Left lung (tissue), 14 donors: ENCODE measurements at places on chromosomes 11 and 22.
A peak's percentile ranks its signal among the peaks of the same experiment; 100 is the strongest.

GRCh38 chr11:129766898-129767604, 48.6 kb upstream of the TMEM45B start:
- DNase-seq = no peak

DNA sequence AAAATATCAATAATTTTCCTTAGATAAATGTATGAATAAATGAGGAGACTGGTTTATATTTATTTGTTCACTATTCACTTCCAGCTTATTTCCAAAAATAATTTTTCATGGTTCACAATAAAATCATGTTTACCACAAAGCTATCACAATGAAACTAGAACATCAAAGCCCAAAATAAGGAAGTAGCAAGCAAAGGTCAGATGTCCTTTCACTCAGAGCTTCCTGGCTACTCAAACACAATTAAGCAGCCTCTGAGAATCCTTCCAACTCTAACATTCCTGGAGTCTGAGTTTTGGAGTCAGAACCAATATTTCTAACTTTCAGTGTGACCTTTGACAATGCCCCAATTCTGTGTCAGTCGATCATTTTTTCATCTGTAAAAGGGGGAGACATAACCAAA, 527.0 kb downstream of the SOX6 start:
- DNase-seq = no peak

- no peak for DNase-seq
Observed at GRCh38 chr22:20591660-20592310, 84.4 kb downstream of the MED15 start.

GRCh38 chr11:57646194-57646798, 3.4 kb downstream of the YPEL4 start:
- DNase-seq = no peak

- DNase-seq = no peak
Observed at GRCh38 chr11:132052904-132053303, 682.5 kb downstream of the NTM start.

- DNase-seq = no peak
Observed at GRCh38 chr11:35042913-35043312, 96.1 kb upstream of the CD44 start.

GRCh38 chr11:112355726-112356125, 95.1 kb upstream of the PLET1 start:
- DNase-seq = no peak

- DNase-seq = no peak
Observed at GRCh38 chr11:19766206-19766605, 53.6 kb downstream of the NAV2 start.

DNA sequence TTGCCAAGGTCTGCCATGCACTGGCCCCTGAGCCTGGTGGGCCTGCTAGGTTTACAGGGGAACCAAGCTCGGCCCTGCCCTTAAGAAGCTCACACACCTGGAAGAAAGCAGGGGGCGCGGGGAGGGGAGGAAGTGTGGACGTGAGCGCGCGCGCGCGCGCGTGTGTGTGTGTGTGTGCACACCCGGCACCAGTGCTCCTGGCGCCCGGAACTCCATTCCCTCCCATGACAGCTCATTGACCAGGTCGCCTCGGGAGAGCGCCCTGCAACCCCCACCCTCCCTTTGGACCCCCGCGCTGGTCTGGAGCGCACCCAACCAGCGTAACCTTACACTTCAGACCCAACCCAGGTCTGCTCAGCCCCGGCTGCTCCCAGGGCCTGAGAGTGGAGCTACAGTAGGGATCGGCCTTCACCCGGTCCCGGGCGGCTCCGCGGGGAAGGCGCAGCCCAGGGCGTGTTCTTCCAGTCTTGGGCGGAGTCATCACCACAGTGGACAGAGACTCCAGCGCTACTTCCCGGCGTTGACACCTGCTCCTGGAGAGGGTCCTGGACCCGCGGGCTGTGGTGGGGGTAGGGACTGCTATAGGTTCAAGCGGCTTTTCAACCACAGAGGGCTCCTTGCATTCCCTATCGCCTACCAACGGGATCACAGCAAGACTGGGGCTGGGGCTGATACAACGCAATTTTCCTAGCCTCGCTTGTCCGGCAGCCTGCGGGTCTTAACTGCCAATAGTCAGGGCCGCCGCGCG, 1.5 kb downstream of the GALNT18 start:
- DNase-seq = peak; percentile 65

- DNase-seq = no peak
Observed at GRCh38 chr22:47836957-47837356, 1074.5 kb downstream of the TBC1D22A start.

- DNase-seq = no peak
Observed at GRCh38 chr11:108906826-108907225, 242.0 kb downstream of the DDX10 start.

- no peak for DNase-seq
Observed at GRCh38 chr22:43832393-43833265, 20.5 kb upstream of the EFCAB6 start.

DNA sequence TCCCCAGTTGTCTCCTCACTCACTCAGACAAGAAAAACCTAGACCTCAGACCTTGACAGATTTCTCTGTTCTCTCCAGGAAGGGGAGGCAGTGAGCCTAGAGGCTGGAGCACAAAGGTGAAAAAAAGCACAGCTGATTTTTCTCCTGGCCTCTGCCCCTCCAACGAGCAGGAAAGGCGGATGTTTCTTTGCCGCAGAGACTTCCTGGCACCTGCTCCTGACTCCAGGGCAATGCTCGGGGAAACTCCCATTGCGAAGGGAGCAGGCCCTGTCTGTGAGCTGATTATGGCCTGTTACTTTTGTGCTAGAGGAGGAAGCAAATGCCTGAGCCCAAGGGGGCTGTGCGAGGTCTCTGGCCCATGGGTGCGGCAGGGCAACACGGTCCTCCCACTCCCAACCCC, 25.4 kb downstream of the MS4A10 start:
- no peak for DNase-seq

DNA sequence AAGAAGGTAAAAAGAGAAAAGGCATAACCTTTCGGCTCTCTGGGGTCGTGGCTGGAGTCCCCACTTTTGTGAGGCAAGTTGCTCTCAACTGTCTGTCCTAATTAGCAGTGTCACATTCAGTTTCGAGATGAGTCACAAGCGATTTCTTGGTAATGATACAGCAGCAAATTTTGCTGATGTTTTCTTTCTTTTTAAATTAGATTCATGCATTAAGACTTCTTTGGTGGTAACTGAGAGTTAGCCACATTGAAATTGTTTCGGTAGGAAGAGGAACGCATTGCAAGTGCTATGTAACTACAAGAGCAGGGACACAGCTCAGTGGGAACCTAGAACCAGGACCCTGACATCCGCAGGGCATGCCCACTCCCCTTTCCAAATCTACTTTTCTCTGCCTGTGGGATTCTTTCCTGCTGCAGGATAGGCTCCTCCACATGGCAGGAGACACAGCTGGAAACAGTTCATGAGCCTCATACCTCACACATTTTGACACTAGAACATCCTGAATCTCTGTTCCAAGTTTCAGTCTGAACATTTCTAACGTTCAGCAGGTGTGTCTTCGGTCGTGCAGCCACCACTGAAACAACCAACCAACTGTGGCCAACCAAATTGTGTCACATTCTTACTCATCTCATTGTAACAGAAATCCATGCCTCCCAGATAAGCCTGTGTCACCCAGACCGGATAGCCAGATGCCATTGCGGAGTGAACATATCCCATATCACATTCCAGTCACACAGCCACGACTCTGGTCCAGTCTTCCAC, 987.6 kb downstream of the NTM start:
- no peak for DNase-seq

GRCh38 chr11:100663996-100664395, 23.1 kb upstream of the ARHGAP42 start:
- no peak for DNase-seq

GRCh38 chr11:45391168-45391850, 105.2 kb upstream of the SYT13 start:
- DNase-seq = no peak

DNA sequence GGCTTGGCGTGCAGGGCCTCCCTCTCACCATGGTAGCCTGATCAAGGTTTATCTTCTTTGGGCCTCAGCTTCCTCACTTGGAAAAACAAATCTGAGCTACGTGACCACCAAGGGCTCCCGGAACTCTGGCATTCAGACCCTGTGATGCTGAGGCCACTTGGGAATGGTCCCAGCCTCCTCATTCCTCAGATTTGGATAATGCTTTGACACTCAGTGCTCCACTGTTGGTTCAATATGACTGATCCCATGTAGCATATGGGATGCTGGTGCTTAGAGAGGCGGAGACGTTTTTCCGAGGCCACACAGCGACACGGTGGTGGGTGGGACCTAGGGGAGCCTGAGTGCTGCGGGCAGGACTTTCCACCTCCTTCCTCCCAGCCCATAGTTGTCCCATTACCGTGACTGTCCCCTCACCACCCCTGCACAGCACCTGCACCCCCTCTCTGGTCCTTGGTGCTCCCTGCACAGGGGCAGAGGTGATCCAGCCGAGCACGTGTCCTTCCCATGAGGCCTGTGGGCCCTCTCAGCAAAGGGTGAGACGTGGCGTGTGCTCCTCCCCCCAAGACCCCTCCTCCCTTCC, 23.1 kb downstream of the MB start:
- DNase-seq = peak; percentile 36

- DNase-seq = no peak
Observed at GRCh38 chr22:21944871-21945270, 7.8 kb downstream of the PPM1F start.
